ENCODE measurements at places on chromosomes 3 and 15.

GRCh38 chr15:67835297-67836133, 4.3 kb downstream of the RNU6-1 start:
- no peak for DNase-seq

DNA sequence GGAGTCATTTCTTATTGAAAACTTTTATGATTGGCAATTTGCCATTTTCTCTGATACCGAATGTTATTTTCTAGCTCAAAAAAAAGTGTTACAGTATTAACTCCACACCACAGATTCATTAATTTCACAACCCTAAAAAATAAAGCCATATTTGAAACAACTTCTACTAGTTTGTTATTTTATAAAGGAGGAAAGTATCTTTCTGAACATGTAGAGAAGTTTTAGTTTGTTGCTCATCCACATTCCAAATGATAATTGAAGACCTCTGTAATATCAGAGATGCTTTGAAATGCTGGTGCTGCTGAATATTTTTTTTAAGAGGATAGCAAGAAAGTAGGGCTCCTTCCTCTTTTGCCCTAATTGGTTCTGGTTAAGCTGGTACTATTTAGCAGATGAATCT, 1.9 kb downstream of the VGLL3 start:
- no peak for DNase-seq

GRCh38 chr15:101463270-101463669, 26.2 kb downstream of the PCSK6 start:
- no peak for DNase-seq

GRCh38 chr3:132284781-132285619, 32.2 kb upstream of the ACP3 start:
- DNase-seq: no peak

GRCh38 chr15:89016549-89017041, 71.7 kb upstream of the ABHD2 start:
- no peak for DNase-seq

All from NCI-H460 (cell line).